Activated CD4-positive, alpha-beta T cell treated with anti-CD3 and anti-CD28 coated beads for 24 hours (primary cell): ENCODE measurements at places on chromosomes 1 and 21.

GRCh38 chr1:167594822-167595221, 35.2 kb upstream of the RCSD1 start:
- no peak for DNase-seq

- no peak for DNase-seq
Measured at GRCh38 chr1:151406176-151406575, 6.8 kb downstream of the PSMB4 start.

DNA sequence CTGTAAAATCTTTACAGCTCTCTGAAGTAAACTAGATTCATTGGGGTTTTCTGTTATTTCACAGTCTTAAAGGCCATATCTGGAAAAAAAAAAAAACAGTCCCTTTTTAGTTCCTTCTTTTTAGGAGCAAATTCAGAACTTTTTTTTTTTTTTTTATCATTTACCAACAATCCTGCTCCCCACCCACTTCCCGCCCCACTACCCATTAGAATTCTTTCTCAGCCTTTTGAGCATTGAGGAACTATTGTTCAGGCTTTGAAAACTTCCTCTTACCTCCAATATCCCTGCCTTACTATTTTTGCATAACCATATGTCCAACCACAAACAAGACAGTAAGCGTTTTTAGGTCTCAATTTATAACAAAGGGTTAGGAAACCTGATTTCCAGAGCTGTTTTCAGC, 330.1 kb downstream of the PLPP3 start:
- DNase-seq = no peak

- no peak for DNase-seq
Measured at GRCh38 chr1:180248731-180249681, 18.9 kb downstream of the LHX4 start.

DNA sequence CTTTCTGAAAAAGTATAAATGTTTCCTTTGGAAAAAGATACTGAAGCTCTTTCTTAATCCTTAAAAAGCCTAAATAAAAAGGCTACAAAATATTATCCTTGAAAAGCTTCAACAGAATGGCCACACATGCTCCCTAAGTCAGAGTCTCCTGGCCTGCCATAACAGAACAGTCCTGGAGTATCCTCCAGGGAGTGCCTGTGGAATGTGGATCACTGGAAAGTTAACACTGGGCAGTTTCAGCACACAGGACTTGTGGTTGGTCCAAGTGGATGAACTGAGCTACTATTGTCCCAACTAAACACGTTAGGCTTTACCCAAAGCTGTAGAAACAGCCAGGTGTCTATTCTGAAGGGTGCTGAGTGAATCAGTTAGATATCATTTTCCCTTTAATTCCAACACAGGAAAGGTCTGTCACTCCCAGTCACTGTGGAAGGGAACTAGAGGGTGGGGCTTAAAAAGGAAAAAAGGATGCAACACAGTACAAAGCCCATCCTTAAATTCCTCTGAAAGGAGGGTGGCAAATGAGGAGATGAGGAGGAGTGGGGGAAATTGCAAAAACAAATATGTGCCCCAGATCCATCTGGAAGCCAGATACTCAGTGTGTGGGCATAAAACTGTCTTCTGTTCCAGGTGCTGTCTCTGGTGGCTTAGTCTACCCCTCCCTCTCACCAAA, 196.3 kb upstream of the SPAG17 start:
- no peak for DNase-seq

DNA sequence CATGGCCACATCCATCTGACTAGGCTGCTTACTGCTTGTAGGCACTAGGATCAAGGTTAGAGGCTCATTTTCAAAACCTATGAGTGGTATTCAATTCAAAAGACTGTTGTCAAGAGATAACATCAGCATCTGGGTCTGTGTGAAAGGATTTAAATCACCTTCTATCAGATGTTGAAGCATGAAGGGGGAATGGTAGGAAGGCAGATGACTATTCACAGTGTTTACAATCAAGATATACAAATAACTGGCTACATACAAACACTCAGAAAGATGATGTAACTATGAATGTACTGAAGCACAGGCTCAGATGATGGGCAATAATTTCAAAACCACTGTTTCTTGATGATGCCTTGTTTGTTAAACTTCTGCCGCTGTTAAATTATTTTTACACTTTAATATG, 249.2 kb downstream of the SLC45A1 start:
- DNase-seq = no peak

GRCh38 chr21:40053007-40053406, 185.8 kb downstream of the PCP4 start:
- no peak for DNase-seq

DNA sequence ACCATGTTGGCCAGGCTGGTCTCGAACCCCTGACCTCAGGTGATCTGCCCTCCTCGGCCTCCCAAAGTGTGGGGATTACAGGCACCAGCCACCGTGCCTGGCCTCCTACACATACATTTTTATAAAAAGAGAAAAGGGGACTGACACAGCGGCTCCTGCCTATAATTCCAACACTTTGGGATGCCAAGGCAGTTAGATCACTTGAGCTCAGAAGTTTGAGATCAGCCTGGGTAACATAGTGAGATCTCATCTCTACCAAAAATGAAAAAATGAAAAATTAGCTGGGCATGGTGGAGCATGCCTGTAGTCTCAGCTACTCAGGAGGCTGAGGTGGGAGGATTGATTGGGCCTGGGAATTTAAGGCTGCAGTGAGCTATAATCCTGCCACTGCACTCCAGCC, 23.4 kb downstream of the ZNF281 start:
- no peak for DNase-seq

- DNase-seq = no peak
Measured at GRCh38 chr21:36780861-36781260, 81.9 kb downstream of the SIM2 start.

DNA sequence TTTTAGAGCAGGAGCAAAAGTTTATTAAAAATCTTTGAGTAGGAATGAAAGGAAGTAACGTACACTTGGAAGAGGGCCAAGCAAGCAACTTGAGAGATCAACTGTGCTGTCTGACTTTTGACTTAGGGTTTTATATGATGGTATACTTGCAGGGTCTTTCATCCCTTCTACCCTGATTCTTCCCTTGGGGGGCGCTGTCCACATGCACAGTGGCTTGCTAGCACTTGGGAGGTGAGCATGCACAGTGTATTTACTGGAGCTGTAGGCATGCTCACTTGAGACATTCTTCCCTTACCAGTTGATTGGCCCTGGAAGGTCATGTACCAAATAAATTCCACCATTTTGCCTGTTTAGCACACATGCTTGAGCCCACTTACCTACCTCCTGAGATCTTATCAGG, 1001.3 kb upstream of the ADGRL2 start:
- DNase-seq = no peak

DNA sequence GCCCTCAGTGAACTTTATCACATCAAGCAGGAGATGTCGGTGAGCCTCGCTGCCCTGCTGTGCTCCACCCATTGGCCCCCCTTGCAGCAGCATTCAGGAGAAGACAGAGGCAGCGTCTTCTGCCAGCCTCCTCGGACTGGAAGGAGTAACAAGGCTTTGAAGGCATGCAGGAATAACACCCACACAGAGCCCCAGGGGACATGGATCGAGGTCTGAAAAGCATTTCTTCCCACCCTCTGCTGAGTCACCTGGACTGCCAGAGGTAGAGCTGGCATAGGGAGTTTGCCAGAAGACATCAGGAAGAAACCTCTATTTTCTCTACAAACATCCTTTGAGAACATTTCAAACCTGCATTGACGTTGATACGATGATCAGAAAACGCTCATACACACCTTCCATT, 42.9 kb downstream of the COL18A1 start:
- no peak for DNase-seq

GRCh38 chr21:41755934-41756773, 10.7 kb downstream of the RIPK4 start:
- no peak for DNase-seq

GRCh38 chr1:160720356-160721085, 8.9 kb upstream of the CD48 start:
- no peak for DNase-seq

DNA sequence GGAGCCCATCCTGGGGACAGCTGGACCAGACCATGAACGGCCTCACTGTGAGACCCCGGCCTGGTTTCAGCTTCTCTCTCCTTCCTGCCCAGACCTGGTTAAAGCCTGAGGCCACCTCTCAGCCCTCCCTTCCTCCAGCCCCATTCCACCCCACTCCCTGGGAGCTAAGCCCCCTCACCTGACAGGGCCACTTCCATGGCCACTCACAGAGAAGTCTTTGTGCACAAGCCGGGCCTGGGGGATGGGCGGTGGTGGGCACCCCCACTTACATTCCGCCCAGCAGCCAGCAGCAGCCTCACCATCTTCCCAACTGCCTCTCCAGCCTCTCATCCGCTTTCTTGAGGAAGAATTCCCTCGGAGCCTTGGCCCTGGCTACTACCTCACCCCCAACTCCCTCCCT, 40.4 kb downstream of the RHBG start:
- DNase-seq = no peak

GRCh38 chr1:216641669-216642460, 81.4 kb downstream of the ESRRG start:
- DNase-seq = no peak

GRCh38 chr1:202569393-202570322, 140.6 kb downstream of the SYT2 start:
- DNase-seq = no peak

DNA sequence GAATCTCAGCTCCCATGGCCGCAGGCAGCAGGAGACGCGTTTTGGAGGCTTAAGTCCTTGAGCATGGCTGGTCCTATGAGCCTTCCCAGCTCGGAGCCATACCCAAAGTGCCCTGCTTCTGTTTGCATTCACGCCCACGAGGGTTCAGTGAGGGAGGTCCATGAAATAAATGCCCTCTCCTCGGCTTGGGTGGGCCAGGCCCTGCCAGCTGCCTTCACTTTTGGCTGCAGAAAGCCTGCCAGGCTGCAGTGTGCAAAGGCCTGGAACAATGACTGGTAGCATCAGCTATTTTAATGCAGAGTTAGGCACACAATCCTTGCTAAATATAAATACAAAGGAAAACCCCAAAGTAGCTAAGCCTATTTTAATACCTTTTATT, 49.4 kb downstream of the H3-3A start:
- DNase-seq = no peak

DNA sequence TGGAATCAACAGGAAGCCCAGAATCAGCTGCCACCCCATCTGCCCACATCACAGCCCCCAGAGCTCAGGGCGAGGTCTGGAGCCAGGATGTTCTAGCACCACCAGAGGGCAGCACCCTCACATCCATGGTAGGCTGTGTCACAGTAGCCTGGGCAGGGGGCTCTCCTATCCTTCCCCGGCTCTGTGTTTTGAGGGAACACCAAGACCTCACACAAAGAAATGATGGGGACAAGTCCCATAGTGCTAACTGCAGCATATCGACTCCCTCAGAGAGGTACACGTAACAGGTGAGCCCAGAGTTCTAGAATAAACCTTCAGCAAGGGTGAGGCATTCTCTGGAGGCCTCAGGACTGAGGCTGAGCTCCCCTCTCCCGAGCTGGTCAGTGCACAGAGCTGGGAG, 2.3 kb upstream of the KCNC4 start:
- peak; percentile 78 for DNase-seq

GRCh38 chr1:199102239-199102638, 463.4 kb downstream of the PTPRC start:
- no peak for DNase-seq

DNA sequence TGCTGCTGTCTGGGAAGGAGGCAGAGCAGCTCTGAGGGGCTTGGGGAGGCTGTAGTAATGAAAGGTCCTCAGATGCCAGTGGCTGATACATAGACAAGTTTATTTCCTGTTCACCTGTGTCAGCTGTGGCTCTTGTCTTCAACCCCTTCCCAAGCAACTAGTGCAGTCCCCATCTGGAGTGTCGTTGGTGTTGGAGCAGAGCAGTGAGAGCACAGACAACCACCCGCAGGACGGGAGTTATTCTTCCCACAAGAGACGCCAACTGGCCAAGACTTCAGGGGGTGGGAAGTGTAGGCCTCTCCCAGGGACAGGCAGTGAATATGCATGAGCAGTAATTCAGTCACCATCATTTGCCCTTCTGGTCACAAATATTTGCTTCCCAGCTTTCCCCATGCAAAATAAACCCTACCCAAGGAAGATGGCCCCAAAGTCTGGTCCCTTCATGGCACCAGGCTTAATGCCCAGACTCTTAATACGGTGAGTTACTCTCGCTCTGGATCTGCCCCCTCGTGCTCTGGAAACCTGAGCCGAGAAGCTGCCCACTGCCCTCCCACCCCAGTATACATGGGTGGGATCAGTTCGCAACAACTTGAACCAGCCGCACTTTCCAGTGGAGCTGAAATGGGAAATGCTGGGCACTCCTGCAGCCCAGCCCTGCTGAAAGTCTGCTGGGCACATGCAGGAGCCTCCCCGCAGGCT, 153.5 kb upstream of the COL6A1 start:
- DNase-seq = no peak
